ENCODE measurements at places on chromosomes 5 and 9.

- no peak for DNase-seq
These were observed 50.2 kb upstream of the RNF38 start for GRCh38 chr9:36450110-36450732.

- DNase-seq, result no peak
These were observed 2.3 kb upstream of the SMIM33 start for GRCh38 chr5:139468421-139468931.

DNA sequence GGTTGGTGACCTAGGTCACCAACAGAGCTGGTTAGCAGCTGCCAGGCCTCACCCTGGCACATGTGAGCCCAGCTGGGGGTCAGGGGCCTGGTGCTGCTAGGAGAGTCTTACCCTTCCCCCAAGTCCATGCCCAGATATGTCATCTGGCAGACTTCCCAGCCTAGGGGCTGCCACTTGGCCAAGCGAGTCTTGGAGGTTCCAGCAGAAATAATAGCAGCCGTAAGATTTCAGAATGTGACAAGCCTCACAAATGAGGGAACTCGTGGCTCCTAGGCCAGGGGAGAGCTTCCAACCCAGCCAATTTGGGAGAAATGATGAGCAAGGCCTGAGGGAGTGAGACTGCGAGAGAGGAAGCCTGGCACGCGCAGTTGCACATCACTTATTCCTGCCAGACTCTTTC is 11.1 kb downstream of the URM1 start:
- no peak for DNase-seq

DNA sequence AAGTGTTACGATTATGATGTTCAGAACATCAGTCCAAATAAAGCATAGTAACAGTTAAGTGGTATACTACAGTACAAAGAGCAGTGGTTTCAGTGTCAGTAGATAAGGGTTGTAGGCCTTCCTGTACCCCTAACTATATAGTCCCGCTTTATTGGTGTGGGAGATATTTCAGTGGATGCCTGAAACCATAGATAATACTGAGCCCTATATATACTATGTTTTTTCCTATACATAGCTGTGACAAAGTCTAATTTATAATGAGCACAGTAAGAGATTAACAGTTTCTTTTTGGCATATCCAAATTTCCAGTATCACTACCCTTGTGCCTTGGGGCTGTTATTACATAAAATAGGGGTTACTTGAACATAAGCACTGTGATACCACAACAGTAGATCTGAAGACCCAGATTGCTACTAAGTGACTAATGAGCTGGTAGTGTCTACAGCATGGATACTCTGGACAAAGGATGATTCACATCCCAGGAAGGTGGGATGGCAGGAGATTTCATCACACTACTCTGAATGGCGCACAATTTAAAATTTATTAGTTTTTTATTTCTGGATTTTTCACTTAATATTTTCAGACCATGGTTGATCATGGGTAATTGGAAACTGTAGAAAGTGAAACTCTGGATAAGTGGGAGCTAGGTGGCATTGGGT is 119.3 kb downstream of the RPS23 start:
- DNase-seq, result no peak

- DNase-seq, result no peak
These were observed 8.4 kb upstream of the CFAP157 start for GRCh38 chr9:127698386-127698785.

GRCh38 chr5:15637886-15638285 is 137.9 kb downstream of the FBXL7 start:
- DNase-seq, result no peak

DNA sequence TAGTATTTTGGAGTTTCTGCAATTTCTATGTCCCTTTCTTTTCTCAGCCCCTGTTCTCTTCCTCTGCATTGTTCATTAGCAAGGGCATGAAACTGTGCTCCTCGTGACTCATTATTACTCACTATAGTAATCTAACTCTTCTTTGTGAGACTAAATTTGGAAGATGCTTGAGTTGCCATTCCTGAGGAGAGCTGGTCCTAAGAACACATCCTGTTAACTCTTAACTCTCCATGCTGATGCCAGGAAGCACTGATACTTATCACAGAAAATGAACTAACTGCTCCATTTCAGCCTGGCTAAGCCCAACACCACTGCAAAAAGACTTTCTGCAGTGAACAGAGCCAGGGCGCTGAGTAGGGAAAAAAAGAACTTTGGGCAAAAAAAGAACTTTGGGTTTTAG is 10.6 kb upstream of the CSNK1A1 start:
- peak; percentile 93 for DNase-seq

- DNase-seq, result no peak
These were observed 37.9 kb downstream of the LNPEP start for GRCh38 chr5:96973532-96974401.

DNA sequence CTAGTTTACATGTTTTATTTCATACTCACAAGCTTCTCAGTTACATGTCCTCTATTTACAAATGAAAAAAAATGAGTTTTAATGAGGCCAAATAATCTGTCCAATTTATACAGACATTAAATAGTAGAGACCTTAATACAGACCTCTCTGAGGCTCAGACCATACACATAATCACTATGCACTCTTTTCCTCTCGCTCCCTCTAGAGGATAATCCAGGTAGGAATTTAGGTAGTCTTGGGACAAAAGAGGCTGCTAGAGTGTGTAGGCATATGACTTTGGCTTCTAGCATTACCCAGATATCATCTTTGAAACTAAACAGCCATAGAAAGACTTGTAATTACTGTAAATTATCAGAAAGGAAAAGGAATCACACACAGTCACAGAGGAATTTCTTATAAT is 444.7 kb downstream of the HINT1 start:
- DNase-seq, result peak; percentile 56

GRCh38 chr5:1853531-1853930 is 29.2 kb downstream of the IRX4 start:
- DNase-seq, result no peak

- DNase-seq, result no peak
These were observed 66.8 kb downstream of the MAMDC2 start for GRCh38 chr9:70110194-70111041.

DNA sequence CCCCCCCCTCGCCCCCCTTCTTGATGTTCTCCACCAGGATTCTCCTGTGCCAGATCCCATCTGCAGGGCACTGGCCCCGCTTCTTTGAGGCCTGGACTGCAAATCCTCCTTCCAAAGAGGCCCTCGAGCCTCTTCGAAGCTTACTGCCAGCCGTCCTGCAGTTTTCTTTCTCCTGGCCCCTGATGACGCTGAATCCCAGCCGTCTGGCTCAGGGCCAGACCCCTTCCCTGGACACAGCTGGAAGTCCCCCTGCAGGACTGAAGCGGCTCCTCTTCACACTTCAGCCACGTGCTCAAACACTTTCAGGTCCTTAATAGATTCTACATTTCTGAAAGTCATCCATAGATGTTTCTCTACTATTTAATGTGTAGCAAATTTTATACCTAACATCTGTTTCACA is 121.5 kb downstream of the EHMT1 start:
- no peak for DNase-seq

- DNase-seq, result no peak
These were observed at the start of gene F2RL1 for GRCh38 chr5:76818844-76819831. Gene F2RL1, plus strand, starts transcription at chr5:76819030. Its CDS starts 153 bp downstream, at chr5:76819183.

GRCh38 chr5:177188775-177189174 is 55.2 kb downstream of the NSD1 start:
- DNase-seq, result no peak

DNA sequence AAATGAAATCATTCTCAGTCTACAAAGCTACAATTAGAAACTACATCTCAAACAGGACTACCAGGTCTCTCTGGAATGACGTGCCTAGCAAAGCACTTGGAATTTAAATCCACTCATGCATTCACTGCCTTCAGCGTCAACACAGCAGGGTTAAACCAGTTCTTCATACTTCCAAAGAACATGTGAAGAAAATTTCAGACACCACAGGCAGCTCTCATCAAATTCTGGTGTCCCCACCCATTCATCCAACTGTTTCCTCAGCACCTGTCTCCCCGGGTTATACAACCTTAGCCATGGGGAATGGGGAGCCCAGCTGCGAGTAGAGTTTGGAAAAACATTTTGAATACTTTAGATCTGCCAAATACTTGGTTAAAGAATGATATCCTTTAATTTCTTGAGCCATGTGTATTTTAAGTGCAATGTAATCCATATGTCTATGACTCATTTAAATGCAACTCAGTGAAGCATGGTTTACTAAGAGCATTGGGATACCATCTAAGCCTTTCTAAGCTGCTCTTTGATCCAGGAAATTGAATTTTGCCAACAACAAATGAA is 17.5 kb downstream of the ADAM19 start:
- DNase-seq, result peak; percentile 74

DNA sequence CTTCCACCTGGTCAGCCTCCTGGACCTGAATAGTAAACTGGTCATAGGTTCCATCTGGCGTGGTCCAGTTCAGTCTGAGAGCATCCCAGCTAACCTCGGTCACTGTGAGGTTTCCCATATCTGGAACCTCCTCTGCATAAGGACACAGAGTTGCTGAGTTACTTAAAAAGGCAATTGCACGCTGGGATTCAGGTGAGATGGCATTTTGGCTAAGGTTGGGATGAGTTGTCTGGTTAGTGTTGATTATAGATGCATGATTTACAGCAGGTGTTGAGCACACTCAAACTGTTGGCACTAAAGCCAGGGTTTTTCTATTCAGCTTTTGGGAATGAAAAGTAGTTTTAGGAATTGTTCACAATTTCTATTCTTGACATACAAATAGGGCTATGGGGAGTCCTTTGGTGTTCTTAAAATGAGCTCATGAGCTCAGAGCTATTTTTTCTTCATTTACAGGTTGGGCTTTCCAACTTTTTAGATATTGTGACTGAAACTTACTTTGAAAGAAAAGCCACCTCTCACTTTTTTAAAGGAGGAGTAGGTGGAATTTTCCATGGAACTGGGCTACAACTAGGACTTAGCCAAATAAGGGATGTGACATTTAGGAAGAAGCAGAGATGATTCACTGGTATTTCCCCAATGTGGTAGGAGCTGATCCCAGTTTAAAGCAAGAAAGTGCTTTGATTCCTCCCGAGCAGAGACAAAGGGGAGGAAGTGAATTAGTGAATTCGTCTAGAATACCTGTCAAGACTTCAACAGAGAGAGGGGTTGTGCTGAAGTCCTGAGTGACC is 54.7 kb downstream of the TNC start:
- DNase-seq, result peak; percentile 51

DNA sequence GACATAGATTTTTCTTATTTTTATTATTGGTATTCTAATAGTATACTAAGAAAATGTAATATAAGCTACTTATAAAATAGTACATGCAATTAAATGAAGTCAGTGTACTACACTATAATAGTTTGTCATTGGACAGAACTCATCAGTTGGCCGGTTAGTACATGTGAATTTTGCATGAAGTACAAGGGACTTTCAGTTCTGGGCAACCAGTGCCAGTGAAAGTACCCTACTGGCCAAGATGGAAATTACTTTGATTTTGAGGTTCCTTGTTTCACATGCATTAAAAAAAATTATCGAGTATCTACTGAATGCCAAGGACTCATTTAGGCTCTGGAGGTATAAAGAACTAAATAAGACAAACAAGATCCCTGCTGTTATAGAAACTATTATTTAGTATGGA is 213.4 kb upstream of the ELL2 start:
- DNase-seq, result no peak

DNA sequence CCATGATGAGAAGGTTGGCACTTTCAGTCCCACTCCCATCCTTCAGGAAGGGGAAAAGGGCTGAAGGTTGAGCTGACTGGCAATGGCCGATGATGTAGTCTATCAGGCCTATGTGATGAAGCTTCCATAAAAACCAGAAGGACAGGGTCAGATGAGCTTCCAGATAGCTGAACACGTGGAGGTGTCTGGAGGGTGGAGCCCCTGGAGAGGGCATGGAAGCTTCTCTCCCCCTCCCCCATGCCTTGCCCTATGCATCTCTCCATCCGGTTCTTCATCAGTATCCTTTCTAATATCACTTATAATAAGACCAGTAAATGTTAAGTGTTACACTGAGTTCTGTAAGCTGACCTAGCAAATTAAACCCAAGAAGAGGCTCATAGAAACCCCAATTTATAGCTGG is 32.6 kb upstream of the SMU1 start:
- no peak for DNase-seq

- no peak for DNase-seq
These were observed 118.2 kb downstream of the SEC61B start for GRCh38 chr9:99340281-99340680.

DNA sequence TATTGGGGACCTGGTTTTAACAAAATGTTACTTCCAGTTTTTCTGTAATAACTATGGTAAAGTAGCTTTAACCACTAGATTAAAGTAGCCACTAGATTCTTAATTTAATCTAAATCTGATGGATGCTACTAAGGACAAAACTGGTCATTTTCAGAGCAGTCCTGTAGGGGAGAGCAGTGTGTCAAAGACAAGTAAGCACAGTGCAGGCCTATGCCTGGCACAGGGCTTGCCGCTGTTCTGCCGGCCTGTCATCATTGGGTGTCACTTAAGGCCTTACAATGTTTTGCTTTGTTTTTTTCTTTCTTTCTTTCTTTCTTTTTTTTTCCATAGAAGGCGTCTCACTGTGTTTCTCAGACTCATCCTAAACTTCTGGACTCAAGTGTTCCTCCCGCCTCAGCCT is 53.0 kb upstream of the NXNL2 start:
- DNase-seq, result no peak

DNA sequence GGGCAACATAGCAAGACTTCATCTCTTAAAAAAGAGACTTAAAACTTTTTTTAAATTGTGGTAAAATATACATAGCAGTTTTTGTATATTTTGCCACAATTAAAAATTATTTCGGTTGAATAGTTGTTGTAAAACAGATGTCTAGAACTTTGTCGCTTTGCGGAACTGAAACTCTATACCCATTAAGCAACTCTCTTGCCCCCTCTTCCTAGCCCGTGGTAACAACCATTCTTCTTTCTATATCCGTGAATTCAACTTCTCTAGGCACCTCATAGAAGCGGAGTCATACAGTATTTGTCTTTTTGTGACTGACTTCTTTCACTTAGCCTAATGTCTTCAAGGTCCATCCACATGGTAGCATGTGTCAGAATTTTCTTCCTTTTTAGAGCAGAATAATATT is 43.3 kb downstream of the SPARC start:
- no peak for DNase-seq

DNA sequence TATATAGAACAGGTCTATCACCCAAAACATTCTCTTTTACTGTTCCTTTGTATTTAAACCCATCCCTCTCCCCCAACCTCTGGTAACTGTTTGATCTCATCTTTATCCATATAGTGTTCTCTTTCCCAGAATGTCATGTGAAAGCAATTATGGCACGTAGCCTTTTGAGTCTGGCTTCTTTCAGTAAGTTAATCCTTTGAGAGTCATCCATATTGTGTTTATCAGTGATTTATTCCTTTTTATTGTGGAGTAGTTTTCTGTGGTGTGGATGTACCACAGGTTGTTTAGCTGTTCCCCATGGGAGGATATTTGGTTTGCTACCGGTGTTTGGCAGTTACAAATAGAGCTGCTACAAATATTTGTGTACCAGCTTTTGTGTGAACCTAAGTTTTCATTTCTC is 38.0 kb downstream of the HMGXB3 start:
- no peak for DNase-seq

GRCh38 chr9:114081441-114082016 is 3.4 kb upstream of the AMBP start:
- no peak for DNase-seq

- no peak for DNase-seq
These were observed 1.3 kb downstream of the SPATA31E1 start for GRCh38 chr9:87883990-87884389.

DNA sequence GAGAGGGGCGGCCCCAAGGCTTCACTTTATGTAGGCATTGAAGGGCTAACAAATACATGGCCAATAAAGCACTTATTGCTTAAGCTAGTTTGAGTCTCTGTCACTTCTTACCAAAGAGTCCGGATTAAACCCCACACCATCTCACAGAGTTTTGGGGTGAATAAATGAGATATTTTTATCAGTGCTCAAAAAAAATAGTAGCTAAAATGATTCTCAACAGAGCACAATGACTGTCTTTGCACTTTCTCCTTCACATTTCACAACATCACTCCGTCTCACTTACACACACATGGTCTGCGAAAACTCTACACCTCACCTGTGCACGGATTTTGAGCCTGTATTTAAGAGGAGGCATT is 92.9 kb downstream of the LMX1B start:
- DNase-seq, result no peak
